Right atrium auricular region (tissue), 2 donors: ENCODE measurements at places on chromosomes 16 and 17.

- no peak for DNase-seq
Observed at GRCh38 chr17:73748508-73748907, 104.3 kb upstream of the SDK2 start.

DNA sequence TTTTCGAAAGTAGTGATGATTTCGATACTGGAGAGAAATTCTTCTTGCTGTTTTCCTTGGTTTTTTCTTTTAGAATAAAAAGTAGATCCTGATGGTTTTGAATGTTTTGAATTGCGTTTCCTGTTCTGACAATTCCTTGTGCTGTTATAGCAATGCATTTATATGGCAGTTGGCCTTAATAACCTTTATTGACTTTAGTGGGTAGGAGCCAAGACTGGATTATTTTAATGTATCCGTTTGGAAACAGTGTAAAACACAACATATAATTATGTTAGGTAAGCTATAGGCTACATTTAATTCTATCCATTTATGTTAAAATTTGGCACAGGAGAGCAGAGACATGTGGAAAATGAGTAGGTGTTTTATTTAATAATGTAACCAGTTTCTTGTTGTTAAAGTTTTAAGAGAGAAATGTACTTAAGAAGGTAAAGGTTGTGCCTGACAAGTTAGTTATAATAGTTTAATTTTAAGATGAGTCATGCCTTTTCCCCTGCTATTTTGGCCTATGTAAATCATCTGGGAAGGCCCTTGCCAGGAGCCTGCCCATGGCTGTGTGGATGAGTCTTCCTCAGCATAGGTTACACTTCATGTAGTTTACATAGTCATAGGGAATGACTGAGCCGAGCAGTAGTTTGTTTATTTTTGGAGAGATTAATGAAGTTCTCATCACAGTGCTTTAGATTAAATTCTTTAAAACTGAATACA, 189.9 kb downstream of the FTO start:
- no peak for DNase-seq

GRCh38 chr17:17568772-17569195, 22.7 kb downstream of the PEMT start:
- DNase-seq: no peak

GRCh38 chr16:63592852-63593251, 1529.0 kb downstream of the CDH11 start:
- no peak for DNase-seq

GRCh38 chr17:18950346-18950745, 1.6 kb upstream of the SLC5A10 start:
- DNase-seq: no peak

DNA sequence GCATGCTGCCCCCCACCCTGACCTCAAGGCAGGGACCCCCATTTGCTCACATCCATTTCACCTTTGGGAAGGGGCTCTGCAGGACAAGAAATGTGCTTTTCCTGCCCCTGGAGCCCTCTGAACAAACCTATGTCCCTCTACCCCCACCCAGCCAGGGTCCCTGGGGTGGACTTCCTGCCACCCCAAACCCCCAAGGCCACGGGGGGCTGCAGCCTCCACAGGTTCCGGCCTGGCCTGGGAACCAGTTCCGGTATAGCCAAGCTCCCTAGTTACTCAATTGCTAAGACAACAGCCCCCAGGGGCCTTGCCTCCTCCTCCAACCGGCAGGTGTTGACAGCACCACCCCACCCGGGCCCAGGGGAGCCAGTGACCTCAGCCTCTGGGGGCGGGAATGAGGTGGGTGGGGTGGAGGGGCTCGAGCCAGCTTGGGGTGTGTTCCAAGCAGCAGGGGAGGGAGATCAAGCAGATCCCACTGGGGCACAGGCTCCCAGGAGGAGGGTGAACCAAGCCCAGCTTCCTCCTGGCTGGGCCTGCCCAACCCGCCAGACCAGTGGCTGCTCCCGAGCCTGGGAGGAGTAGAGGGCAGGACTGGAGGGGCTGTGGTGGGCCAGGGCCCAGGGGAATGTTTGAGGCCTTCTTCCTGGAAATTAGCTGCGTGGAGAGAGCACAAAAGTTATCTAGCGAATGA, 6.6 kb downstream of the PNMT start:
- no peak for DNase-seq

DNA sequence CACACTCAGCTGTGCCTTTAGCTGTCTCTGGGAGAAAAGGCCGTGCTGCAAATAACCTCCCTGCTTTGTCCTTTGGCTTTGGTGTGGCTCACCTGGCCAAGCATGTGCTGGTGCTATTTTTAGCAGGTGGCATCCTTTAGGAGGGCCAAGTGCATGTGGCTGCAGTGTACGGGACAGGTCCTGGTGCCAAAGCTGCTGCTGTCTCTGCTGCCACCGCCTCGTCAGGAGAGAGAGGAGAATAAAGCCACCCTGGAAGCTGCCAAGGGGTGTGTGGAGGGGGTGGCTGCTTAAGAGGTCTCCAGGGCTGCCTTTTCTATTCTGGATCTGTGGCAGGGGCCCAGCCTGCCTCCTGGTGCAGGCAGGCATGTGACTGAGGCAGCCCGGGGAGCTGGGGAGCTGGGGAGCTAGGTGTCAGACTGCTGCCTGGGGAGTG, 6.2 kb downstream of the AKAP1 start:
- peak; percentile 77 for DNase-seq

GRCh38 chr16:57893559-57894389, 77.2 kb downstream of the CNGB1 start:
- DNase-seq: no peak

DNA sequence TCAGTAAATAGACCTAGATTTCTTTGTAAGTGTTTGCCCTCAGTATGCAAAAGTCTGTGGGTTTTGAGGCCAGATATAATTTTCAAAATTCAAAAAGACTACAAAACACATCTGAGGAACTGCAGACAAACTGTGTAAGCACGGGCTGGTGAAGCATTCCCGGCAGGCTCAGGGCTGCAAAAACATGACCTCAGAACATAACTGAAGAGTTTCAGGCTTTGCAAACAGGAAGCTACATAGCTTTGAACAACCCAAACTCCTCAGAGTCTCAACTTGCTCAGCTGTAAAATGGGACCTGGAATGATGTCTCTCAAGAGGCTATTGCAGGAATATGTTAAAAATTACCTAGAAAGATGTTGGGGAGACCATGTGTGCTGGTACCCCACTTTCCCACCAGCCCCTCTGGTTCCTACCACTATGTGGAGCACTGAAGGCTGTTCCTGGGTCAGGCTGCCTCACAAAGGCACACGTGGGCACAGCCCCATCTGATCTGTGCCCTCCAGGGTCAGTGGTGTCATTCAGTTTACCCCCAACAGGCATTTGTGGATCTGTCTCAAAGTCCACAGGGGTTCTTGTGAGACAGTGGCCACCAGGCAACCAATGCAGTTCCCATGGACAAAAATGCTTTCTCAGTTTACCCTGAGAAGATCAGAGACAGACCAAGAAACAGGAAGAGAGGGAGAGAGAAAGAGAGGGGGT, 72.9 kb downstream of the CREBBP start:
- no peak for DNase-seq

DNA sequence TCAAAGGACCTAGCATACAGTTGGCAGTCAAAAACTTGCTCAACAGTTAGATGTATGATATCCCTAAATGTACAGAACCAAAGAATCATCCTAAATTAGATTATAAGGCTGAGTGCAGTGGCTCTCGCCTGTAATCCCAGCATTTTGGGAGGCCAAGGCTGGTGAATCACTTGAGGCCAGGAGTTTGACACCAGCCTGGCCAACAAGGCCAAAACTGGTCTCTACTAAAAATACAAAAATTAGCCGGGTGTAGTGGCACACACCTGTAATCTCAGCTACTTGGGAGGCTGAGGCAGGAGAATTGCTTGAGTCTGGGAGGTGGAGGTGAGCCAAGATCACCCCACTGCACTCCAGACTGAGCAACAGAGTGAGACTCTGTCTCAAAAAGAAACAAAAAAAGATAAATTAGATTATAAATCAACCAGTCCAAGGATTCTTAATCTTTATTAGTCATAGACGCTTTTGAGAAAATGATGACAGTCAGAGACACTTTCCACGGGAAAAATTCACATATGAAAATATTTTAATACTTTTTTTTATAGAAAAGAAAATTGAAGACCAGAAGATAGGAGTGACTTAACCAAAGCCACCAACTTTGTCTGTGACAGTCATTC, 77.6 kb downstream of the MMD start:
- no peak for DNase-seq

DNA sequence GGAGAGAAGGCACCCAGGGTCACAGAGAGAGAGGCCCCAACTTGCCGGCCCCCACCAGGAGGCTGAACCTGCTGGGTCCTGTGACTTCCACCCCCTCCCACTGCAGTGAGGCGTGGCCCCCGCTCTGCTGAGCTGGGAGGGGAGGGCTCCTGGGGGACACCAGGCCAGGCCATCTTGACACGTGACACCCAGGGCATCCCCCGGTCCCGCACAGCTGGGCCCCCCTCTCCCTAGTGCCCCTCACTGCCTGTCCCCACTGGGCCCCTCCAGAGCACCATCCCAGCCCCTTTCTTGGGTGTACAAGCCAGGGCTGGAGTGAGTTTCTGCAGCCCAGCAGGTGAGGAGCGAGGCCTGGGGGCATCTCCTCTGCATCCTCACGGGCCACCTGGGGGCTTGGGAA, 12.4 kb downstream of the UBALD1 start:
- no peak for DNase-seq

DNA sequence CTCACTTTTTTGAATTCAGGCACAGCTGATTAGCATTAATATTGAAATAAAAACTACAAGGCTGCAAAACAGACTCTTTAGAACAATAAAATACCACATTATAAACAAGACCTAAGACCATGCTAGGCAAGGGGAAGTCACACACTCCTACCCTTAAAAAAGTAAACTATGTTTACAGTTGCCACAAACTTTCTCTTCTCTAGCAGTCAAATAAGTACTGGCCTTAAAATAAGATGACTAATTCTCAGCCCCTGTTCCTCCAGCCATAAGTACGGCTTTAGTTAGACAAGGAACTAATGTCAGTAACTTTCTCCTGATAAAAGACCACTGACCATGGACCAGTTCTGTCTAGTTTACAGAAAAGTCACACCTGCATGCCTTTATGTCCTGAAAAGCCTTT, 19.5 kb upstream of the CPHXL start:
- DNase-seq: no peak

- DNase-seq: no peak
Observed at GRCh38 chr16:62965831-62966230, 929.6 kb upstream of the CDH8 start.

DNA sequence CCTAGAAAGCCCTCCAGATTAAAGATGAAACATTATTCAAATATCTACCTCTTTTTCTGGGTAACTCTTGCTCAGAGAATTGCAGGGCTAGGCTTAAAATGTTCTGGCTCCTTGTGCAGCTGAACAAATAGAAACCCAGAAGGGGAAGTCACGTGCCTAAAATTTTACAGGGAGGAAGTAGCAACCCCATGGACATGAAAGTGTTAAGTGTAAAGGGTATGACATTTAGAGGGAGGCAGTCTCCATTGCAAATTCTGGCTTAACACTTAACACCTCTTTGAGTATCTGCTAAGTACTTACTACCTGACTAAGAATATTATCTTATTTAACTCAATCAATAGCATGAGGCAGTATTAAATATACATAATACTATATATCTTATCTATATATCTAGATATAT, 376.1 kb upstream of the ERCC4 start:
- no peak for DNase-seq

GRCh38 chr16:79072517-79072916, 528.0 kb downstream of the MAF start:
- no peak for DNase-seq

GRCh38 chr16:69886726-69887125, 64.4 kb upstream of the CLEC18A start:
- no peak for DNase-seq

GRCh38 chr17:44900894-44901293, 1.6 kb upstream of the EFTUD2 start:
- DNase-seq: no peak

- no peak for DNase-seq
Observed at GRCh38 chr17:56774650-56775049, 59.1 kb downstream of the C17orf67 start.

DNA sequence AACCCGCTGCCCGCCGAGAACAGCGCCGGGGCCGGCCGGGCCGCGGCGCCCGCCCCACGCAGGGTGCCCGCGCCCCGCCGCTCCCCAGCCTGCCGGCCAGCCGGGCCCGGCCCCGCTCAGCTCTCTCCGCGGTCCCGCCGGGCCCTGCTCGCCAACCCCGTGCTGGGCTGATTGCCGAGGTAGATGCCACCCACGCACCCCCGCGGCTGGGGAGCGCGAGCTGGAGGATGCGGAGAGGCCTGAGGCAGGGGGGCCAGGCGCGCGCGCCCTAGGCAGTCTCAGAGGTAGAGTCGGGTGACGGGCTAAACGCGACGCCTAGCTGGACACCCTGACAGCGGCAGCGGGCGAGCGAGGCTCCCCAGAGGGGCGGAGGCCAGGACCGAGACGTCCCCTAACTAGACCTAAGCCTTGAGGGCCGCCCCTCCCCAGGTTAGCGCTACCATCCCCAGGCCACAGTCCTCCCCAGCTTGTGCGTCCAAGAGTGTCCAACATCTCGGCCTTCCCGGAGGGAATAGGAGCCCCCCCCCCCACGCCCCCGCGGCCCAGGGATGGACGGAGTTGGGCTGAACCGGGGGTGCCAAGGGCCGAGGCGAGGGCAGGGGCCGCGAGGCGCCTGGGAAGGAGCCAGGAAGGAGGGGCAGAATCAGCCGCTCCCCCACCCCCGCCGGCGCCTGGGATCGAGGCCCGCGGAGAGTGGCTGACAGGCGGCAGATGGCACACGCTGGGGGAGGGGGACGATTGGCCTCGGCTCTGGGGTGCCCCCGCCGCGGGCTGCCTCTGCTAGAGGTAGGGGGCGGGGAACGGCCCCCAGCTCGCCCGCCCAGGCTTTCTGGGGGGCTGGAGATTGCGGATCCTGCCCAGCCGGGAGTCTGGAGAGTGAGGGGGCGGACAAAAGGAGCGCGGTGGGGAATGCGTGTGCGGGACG, 2.5 kb upstream of the ZNF423 start:
- DNase-seq: no peak

- no peak for DNase-seq
Observed at GRCh38 chr17:3761036-3761917, 37.6 kb downstream of the HASPIN start.

DNA sequence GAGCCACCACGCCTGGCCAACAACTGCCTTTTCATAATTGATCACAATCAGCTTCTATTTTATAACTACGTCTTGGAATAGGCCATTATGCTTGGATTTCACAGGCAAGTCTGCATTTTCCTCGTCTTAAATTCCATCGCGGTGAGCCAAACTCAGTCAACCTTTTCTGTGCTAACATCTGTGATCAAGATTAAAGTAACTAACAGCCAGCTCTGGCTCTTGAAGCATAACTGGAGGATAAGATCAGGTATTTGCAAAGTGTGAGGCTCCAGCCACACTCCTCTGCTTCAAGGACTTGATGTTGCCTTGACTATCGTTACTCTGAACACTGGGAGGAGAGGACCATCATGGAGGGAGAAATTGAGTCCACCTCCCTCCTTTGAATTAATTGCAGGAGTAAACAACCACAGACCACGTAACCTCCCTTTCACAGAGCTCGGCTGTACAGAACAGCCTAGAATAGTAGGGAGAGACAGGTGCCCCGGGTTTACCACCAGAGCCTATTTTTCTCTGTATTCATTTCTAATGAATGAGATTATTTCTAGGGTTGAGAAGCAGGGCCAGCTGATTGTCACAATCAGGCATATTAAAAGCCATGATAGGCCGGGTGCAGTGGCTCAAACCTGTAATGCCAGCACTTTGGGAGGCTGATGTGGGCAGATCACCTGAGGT, 143.0 kb downstream of the XYLT1 start:
- no peak for DNase-seq
